ENCODE measurements at places on chromosomes 12 and 14.

- DNase-seq = no peak
Measured at GRCh38 chr12:31715283-31715825, 13.5 kb downstream of the AMN1 start.

DNA sequence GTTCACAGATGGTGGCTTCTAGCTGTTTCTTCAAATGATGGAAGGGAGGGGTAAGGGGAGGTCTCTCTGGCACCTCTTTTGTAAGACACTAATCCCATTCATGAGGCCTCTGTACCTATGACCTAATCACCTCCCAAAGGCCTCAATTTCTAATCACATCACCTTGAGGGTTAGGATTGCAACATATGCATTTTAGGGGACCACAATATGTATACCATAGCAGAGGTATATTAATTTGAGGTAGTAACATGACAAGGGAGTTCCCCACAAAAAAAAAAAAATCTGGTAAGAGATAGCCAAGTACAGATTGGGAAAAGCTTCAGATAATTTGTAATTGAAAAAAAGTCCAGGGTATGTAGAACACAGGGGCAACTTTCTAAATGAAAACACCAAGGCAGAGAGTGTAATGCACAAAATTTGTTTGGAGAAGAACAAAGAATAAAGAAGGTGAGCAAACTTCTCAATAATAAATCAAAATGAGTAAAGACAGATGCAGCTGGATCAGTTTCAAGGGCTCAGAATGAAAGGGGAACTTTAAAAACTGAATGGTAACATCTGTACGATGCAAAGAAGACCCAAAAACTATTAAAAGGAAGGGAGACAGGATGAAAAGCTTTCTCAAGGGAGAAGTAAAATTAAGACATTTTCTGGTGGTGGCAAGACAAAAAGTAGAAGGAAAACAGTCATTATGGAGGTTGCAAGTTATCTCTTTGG lies 125.5 kb upstream of the DCN start:
- no peak for DNase-seq

- no peak for DNase-seq
Measured at GRCh38 chr12:6165395-6165794, 34.8 kb upstream of the CD9 start.

DNA sequence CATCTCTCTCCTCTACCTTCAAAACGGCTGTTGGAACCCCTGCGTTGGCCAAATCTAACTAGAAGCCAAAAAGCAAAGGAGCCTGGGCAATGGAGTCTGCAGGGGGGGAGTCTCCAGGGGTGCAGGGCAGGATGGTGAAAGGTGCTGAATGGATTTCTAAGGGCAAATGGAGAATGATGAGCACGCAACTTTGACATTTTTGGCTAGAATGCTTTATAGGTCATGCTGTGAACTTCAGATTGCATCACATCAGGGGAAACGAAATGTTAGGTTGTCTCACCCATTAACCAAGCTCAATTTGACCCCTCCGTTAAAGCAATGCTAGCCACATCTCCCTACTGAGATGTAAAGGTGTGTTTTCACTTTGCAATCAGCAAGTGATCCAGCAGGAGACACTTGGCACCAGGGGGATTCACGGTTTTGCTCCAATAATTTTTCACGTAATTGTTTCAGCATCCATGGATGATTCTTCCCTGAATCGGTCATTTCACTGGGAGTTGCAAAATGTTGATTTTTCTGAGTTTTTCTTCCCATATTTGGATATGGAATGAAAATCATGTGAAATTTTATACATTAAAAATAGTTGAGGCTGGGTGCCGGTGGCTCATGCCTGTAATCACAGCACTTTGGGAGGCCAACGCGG lies 78.0 kb upstream of the MDM1 start:
- DNase-seq = no peak

Measured in skin of body (tissue), 3 donors.